ENCODE measurements at places on chromosomes 13 and 19.

DNA sequence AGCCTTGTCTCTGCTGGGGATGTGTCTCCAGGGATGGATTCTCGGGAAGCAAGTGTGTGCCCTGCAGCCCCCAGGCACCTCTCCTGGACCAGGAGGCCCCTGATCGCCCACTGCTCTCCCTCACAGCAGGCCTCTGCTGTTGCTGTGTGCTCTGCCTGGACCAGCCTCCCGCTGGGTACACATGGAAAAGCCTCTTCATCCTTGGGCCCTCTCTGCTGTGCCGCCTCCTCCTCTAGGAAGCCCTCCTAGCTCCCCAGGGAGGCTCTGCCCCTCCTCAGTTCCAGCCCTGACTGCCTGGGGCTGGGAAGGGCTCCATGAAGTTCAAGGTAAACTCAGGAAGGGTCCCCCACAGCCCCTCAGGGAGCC lies 12.0 kb downstream of the NDUFA11 start:
- no peak for DNase-seq

DNA sequence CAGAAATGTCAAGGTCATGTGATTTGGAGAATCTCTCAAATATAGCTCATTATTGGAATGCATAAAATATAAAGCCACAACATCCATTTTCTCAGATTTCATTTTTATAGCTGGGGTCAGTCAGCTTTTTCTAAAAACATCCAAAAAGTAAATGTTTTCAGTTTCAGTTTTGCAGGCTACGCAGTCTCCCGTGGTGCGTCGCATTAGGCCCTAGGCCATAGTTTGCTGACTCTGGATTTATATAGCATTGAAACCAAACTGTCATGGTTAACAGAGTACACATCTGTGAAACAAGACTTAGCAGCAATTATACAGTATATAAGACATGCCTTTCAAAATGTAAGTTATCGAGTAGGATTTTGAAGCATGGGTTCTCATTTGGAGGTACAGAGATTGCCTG lies 140.0 kb downstream of the IRS2 start:
- DNase-seq = no peak

DNA sequence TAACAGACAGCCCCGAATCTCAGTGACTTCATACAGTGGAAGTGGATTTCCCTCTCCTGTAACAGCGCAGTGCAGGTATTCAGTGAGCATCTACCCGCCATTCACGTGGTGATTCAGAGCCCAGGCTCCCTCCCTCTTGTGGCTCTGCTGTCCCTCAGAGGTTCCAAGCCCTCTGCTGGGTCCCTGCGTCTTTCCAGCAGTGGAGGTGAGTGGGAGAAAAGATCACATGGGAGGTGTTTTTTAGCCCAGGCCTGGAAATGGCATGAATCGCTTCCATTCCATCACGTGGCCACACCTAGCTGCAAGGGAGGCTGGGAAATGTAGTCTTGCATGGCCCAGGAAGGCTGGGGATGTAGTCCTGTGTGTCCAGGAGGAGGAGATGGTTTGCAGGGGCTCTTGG lies 61.4 kb downstream of the DPF1 start:
- DNase-seq = no peak

GRCh38 chr19:51259348-51260245 lies 8.7 kb downstream of the SIGLECL1 start:
- peak; percentile 54 for DNase-seq

- DNase-seq = no peak
Observed at GRCh38 chr13:25473864-25474263, 102.1 kb downstream of the ATP8A2 start.

DNA sequence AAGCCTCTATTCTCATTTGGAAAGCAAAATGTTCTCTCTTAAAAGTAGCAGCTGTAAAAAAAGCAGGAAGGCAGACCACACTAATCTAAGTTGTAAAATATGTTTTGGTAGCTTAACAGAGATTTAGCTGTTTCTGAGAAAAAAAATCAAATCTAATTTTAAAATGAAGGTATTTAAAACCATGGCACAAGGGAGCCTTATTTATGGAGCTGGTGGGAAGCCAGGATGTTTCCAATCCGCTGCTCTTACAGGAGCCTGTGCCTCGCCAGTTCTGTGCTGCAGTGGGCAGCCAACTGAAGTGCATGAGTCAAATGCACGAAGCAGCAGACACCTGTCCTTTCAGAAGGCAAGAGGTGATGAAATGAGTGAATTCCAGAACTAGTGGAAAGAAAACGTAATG lies 28.2 kb downstream of the GPC6 start:
- DNase-seq = no peak

GRCh38 chr13:39105110-39105509 lies 66.9 kb downstream of the NHLRC3 start:
- DNase-seq = no peak

DNA sequence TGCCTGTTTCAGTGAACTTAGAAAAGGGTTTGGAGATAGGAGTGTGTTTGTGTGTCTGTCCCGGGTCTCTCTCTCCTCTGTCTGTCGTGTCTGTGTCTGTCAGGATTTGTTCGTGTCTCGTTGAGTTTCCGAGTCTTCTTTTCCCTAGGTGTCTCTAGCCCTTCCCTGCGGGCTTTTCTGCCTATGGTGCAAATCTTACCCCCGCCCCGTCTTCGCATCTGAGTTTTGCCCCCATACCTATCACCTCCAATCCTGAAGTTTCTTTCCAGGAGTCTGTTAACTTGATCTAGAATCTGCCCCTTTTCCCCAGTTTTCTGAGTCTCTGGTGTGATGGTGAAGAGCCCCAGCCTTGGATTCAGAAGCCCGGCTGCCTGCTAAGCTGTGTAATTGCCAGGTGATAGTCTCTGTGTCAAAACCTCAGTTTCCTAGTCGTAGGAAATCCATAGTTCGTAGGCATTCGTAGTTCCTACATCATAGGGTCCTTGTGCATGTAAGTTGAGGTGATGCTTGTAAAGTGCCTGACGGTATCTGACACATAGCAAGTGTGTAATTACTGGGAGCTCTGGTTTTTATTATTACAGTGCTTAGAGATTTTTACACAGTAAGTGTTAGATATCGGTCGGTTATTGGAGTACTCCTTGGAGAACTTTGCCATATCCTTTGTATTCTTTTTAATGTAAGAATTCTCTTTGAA lies 782 bp downstream of the EPN1 start:
- DNase-seq = no peak

DNA sequence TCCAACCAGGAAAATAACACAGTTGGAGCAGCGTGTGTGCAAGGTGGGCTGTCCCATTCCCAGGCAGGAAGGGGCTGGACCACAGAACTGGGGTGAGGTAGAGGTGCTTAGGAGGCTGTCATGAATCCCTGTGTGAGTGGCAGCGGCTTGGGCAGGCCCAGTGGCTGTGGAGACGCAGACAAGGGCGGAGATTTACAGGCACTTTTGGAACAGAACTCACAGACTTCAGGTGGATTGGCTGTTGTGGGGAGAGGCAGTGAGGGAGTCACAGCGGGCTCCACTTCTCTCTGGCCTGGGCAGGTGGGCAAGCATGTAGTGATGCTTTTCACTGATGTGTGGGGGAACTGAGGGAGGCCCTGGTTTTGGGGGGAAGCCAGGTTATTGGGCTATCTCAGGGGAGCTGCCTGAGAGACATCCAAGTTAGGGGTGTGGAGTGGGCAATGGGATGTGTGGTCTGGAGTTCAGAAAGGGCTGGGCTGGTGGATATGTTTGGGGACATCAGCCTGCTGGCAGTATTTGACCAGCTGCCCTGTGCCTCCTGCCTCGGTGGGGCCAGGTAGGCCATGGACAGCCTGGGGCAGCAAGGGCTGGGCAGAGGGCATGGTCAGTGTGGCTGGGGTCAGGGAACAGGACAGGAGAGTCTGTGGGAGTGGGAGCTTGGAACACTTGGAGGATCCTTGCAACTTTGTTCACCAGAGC lies 27.0 kb upstream of the ZNF492 start:
- DNase-seq = no peak

- DNase-seq = no peak
Observed at GRCh38 chr13:31476266-31476665, 263.1 kb upstream of the RXFP2 start.

DNA sequence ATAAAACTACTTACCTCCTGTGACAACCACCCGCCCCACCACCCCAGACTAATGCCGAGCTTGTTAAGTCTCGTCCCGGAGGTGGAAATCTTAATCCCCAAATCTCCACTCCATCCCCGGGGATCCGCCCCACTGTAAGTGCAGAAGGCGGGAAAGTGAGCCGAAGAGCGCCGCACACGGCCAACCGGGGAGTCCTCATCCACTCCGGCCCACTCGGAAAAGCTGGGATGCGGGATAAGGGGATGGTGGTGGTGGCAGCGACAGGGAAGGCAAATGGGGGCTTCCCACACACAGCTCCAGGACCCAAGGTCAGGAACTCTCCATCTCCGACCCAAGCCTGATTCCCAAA lies 621 bp downstream of the FBL start:
- peak; percentile 32 for DNase-seq

- DNase-seq = peak; percentile 24
Observed at GRCh38 chr19:51676566-51677083, 16.5 kb upstream of the SPACA6 start.

GRCh38 chr13:20331949-20332348 lies 99.8 kb upstream of the GJB6 start:
- no peak for DNase-seq

Data from stimulated activated naive CD8-positive, alpha-beta T cell treated with anti-CD3 and anti-CD28 coated beads, Interleukin-15, Interleukin-2, amounts not matched to agents 100 U/mL and 50 U/mL, for 24 hours (primary cell).